ENCODE measurements at places on chromosomes 2 and 18.

GRCh38 chr18:43061318-43061717 is 54.2 kb downstream of the RIT2 start:
- no peak for DNase-seq

GRCh38 chr2:100887713-100888495 is 68.0 kb downstream of the NPAS2 start:
- DNase-seq = peak; percentile 59

- DNase-seq = no peak
Observed at GRCh38 chr2:175883586-175884194, 118.4 kb downstream of the LNPK start.

- DNase-seq = no peak
Observed at GRCh38 chr2:140354544-140354943, 1574.4 kb upstream of the NXPH2 start.

- no peak for DNase-seq
Observed at GRCh38 chr2:101173707-101174295, 22.6 kb upstream of the TBC1D8 start.
